ENCODE measurements at places on chromosomes 3 and 15. TPM values are rescaled to one million over a fixed set of nuclear protein-coding genes. Genes with fewer than 3 reads are reported as not detected.
A peak's percentile ranks its signal among the peaks of the same experiment; 100 is the strongest.

DNA sequence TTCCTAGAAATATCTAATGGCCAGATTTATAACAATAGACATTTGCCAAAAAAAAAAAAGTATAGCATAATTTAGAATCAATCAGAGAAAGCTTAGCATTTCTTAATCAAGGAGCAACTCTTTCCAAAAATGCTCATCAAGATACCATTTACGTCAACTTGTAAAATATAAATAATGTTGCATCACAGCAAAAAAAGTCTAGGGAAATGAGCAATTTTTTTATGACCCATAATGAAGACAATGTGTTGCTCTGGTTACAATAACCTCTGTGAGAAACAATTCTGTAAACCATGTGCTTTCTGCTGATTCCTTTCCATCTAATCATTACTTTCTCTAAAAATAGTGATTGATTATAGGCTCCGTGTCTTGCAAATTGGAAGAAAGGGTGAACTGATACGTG lies 36.3 kb downstream of the KBTBD8 start:
- no peak for DNase-seq

- no peak for DNase-seq
These were observed 242.3 kb downstream of the TLE3 start for GRCh38 chr15:69855258-69856000.

Gene CTXND1
- not detected for total RNA-seq

Gene NEK10
- total RNA-seq, result 2.8 TPM

DNA sequence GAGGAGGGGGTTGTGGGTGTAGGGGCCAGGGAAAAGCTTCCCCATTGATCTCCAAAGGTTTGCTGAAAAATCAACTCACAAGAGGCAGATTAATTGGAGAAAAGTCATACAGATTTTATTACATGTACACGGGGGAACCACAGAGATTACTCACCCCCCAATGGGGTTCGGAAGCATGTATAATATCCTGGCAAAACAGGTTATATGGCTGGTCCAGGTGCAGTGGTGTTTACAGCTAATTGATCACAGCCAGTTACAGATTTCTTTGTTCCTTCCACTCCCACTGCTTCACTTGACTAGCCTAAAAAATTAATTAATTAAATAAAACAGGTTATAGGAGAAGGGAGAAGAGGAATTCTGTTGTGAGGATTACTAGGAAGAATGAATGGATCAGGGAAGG lies 22.4 kb downstream of the PRKCI start:
- DNase-seq, result peak; percentile 74

GRCh38 chr3:141834292-141834691 lies 42.2 kb upstream of the ATP1B3 start:
- DNase-seq, result no peak

- DNase-seq, result no peak
These were observed 8.6 kb downstream of the NTRK3 start for GRCh38 chr15:88247914-88248313.

DNA sequence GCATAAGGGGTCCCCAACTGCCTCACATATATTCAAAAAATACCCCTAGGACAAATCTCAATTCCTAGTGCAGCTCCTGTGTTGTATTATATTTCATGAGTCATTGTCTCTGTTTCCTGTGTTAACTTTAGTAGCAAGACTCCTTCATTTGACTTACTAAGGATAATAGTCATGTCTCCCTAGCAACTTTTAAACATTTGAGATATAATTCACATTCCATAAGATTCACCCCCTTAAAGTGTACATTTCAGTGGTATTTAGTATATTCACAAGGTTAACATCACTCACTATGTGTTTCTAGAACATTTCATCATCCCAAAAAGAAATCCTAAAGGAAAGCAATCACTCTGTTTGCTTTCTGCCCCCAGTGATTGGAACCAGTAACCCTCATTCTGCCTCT lies 121.3 kb upstream of the WNT7A start:
- DNase-seq, result no peak

Gene RBP2
- not detected for total RNA-seq

Gene ERICH6
- not detected for total RNA-seq

DNA sequence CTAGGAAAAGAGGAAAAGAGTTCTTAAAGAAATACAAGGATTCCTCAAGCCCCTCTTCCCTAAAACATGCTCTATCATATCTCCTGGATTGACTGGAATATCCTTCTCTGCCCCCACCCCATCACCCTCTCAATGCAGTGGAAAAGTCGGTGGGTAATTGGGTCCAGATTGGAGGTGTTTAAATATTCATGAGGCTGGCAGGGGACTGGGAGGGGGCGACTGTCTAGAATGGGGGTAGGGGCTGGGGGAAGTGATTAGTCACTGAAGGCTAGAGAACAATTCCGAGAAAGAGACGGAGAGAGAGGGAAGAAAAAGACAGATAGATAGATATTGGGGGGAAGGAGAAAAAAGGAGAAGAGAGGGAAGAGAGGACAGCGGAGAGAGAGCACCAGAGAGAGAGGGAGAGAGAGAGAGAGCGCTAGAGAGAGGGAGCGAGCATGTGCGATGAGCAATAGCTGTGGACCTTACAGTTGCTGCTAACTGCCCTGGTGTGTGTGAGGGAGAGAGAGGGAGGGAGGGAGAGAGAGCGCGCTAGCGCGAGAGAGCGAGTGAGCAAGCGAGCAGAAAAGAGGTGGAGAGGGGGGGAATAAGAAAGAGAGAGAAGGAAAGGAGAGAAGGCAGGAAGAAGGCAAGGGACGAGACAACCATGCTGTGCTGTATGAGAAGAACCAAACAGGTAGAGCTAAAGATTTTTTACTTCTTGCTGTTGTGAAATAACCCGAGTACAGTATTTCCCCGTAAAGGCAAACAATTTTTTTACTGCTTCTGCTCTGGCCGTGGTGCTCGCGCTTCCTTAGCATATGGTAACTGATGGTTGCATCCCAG lies at the start of gene GAP43:
GAP43 (plus strand) TSS at position 467 of the 825 bp plus-strand sequence; CDS start at position 647, 180 bp downstream.
- no peak for DNase-seq

Gene CSK
- total RNA-seq, result 60.2 TPM

Gene GOLGA8K
- not detected for total RNA-seq

Gene GDPGP1
- 13.7 TPM for total RNA-seq

DNA sequence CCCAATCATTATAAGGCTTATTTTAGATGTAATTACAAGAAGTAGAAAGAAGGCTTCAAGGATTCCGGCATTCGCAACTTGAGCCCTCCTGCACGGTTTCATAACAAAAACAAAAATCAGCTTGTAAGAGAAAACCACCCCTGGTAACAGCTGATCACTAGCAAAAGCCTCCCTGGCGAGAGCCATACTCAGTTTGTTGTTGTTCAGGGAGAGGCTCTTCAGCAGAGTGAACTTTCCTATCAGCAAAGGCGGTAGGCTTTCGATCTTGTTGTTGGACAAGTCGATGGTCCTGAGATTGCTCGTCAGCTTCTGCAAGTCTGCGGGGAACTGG lies 710 bp downstream of the LRRC57 start:
- no peak for DNase-seq

DNA sequence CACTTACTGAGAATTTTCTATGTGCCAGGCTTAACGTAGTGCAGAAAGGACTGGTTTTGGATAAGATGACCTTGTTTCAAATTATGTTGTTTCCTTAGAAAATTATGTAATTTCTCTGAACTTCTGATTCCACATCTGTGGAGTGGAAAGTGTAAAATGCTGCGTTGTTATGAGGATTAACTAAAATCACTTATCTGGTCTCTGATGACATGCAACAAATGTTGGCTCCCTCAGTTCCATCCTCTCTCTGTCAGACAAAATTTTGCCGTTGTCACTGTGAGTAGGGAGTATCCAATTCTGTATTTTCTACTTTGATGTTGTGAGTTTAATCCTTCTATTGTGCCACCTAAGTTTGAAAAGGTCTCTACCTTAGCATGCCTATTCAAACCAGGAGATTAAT lies 175.5 kb downstream of the KCNMB2 start:
- no peak for DNase-seq

GRCh38 chr3:170145278-170145677 lies 36.3 kb downstream of the PHC3 start:
- DNase-seq, result no peak

Gene NANOGP8
- total RNA-seq, result not detected

- peak; percentile 62 for DNase-seq
These were observed 4.7 kb downstream of the NFKBIZ start for GRCh38 chr3:101853982-101854381.

DNA sequence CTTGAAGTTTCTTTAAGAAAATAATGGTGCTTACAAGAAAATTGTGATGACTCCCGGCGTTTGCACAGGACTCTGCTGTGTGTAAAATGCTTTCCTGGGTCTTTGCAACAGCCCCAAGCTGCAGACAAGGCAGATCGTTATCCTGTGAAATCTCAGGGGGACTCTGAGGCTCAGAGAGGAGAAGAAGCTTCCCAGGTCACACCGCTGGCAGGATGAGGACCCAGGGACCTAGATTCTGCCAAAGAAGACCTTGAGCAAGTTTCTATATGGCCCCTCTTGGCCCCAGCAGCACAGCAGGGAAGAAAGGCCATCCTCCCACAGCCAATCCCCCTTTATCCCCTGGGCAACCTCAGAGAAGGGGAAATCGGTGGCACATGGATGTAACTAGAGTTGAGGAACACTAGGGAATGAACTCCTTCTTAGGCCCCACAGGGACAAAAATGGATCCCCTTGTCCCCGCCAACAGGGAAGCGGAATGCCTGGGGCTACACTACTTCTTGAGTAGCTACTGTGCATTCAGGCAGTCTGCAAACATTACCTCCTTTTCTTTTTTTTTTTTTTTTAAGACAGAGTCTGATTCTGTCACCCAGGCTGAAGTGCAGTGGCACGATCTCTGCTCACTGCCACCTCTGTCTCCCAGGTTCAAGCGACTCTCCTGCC lies 72.8 kb downstream of the CPN2 start:
- DNase-seq, result no peak

Gene IL17RD
- total RNA-seq, result 0.13 TPM

GRCh38 chr3:159380891-159381290 lies 579.0 kb downstream of the MFSD1 start:
- DNase-seq, result no peak

Gene PPM1L
- 19.2 TPM for total RNA-seq

Gene TTC23
- 8.6 TPM for total RNA-seq

- DNase-seq, result no peak
These were observed 20.8 kb downstream of the FAM3D start for GRCh38 chr3:58645726-58646125.

DNA sequence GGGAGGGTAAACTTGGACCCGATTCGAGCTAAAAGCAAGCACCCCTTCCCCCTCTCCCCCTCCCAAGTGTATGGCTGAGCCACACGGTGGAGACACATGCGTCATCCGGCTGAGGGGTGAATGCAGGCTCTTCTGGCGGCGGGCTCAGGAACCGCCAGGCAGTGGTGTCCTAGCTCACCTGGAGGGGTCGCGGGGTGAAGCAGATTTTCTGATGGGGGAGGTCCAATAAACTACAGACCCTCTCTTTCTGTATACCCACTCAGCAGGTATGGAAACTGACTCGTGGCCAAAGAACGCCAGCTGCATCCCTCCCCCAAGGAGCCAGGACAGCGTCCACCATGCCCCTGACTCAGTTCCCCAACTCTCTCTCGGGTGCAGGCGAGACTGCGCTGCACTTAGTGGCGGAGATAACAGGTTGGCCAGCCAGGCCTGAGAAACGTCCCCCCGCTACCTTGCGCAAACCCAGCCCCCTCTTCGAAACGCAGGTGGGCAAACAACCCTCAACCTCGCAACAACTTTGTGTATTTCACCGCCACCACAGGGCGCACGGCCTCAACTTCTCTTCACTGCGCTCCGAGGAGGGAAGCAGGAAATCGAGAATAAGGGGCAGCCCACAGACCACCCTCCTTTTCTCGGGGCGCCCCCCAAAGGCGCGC lies 1.3 kb downstream of the MAGI1 start:
- DNase-seq, result peak; percentile 60

- DNase-seq, result no peak
These were observed 109.2 kb upstream of the NANOGP8 start for GRCh38 chr15:35194296-35194695.

Gene DOCK3
- not detected for total RNA-seq

- DNase-seq, result no peak
These were observed 2.7 kb downstream of the NKIRAS1 start for GRCh38 chr3:23913873-23914743.

- no peak for DNase-seq
These were observed 127.1 kb upstream of the RBMS3 start for GRCh38 chr3:29153811-29154210.

Gene HGD
- total RNA-seq, result 17.6 TPM

- DNase-seq, result no peak
These were observed 19.3 kb downstream of the UBR1 start for GRCh38 chr15:43086551-43086950.

Gene LRRC49
- 5.9 TPM for total RNA-seq

DNA sequence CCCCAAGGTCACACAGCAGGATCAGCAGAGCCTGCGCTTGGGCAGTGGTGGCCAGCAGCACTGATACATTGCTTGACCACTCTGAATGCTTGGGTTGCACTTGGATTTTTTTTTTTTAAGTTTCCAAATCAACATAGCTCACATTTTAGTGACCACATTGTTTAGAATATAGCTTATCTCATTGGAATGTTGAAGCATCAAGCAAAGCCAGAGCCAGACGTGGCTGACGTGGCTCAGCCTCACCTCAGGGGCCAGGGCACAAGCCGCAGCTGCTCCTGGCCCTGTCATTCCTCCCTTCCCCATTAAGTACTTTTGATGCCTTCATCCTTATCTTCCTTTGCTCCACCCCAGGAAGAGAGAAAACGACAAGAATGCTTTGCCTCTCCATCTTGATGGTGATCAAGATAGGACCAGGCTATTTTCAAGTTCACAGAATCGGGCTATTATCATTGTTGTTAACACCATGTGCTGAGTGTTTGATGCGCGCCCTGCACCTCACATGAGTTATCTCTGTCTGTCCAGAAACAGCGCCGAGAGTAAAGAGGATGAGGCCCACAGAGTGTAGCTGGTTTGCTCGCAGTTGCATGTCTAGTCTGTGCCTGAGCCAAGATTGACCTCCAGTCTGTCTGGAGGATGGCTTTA lies 75.8 kb downstream of the AAGAB start:
- peak; percentile 48 for DNase-seq

GRCh38 chr15:82081914-82082762 lies 36.3 kb upstream of the MEX3B start:
- DNase-seq, result no peak

GRCh38 chr3:13555753-13556152 lies 6.8 kb downstream of the FBLN2 start:
- DNase-seq, result no peak

DNA sequence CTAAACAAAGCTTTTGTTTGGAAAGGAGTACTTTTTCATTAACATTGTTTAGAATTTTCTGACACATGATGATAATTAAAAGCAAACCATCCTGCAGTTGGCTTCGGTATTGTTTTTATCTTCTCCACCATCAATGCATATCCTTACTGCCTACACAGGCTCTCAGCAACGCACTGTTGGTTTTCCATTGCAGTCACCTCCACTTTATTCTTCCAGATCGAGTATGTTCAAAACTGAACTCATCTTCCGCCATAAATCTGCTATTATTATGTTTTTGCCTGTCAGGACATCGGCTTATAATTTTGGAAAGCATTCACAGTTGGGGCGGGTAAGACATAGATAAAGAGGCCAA lies 589 bp upstream of the SENP5 start:
- peak; percentile 2 for DNase-seq

DNA sequence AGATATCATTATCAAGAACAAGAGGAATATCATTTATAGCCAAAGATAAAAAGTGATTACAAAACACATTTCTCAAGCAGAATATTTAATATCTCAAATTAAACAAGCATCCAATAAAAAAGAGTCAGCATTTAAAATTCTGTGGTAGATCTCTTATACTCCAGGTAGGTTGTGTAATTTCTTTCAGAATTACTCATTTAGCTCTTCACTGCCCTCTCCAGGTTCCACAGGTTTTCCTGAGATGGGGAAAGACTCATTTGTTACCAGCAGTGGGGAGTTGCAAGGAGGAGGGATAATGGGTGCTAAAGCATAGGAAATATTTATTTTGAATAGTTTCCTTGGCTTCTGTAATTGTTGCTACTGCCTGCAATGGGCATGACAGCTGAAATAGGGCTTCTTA lies 83.1 kb upstream of the RASGRP1 start:
- peak; percentile 37 for DNase-seq

Data from HT-29 (cell line).